ENCODE measurements at places on chromosomes 5 and 9.
A peak's percentile ranks its signal among the peaks of the same experiment; 100 is the strongest.

DNA sequence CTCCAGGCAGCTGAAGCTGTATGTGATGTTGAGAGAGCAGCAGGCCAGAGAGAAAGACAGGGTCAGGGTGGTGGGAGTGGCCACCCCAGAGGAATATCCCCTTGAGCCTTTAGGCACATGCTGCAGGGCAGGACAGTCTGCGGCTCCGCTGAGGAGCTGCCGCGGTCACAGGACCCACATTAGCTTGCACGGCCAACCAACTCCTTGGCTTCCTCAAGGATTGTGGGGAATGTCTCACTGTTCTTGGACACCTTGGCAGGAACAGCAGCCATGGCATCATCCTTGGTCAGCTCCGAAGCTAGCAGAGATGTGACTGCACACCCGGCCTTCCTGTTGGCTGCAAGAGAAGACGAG, 27.8 kb downstream of the PCDHGC5 start:
- peak; percentile 47 for DNase-seq

GRCh38 chr5:13574574-13574973, 369.9 kb downstream of the DNAH5 start:
- DNase-seq, result no peak

DNA sequence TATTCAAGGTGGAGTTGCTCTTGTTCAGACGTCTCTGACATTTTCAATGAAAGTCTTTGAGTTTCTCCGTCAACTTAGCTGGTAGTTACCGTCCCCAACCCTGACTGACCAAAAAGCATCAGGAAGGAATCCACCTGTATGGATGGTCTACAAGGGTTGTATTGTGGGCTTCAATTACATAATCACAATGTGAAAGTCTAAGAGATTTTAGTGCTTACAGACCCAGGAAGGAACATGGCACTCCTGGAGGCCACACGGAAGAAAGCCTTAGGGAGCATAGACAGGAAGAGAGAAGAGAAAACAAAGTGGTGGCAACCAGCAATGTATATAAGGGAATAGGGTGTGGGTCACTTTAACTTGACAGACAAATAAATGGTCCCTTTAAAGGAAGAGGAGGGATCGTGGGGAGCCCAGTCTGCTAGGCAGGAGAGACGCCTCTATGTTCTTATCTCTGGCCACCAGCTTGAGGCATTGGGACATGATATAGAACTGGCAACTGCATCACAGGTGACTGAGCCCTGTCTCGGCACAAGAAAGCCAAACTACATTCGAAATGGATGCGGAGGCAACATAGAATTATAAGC, 80.4 kb downstream of the ALDH7A1 start:
- no peak for DNase-seq

- DNase-seq, result no peak
These were observed 40.2 kb downstream of the ACO1 start for GRCh38 chr9:32424616-32425015.

Measured in fibroblast of gingiva (primary cell).